EL (cell line): ENCODE measurements at places on chromosomes 2 and 18.

- DNase-seq: no peak
Measured at GRCh38 chr2:49770919-49771318, 616.6 kb upstream of the FSHR start.

DNA sequence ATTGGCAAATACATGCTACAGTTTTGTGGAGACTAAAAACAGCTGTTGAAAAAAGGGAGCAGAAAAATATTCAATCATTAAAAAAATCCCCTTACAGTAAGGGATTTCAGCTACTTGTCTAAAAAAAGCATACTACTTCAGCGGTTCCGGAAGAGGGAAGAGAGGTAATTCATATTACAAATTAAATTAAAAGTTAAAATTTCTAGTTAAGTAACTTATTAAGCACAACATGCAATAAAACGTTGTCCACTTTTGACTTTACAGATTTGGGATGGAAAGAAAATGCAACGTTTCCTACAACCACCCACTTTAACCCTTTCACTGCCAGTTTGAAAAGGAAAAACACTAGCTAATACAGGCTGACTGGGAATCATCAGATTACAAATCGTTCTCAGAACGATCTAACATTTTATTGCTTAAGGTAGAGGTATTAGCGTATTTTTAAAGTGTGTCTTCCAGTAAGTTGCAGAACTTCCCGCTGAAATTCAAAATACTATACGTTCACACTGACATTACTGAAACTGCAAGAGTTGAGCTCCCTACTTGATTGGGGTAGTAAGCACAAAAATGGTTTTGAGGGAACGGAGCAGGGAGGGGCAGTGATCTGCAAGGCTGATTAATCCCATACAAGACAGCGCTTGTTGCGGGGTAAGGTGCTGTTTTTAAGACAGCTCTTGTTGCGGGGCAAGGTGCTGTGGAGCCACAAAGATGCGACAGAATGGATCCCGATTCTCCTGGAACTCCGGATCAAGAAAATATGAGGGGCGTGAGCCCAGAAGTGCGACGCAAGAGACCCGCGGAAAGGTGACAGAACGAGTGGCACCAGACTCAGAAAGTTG lies 743 bp downstream of the HADHA start:
- peak; percentile 24 for DNase-seq

- no peak for DNase-seq
Measured at GRCh38 chr2:214315324-214315723, 95.5 kb upstream of the VWC2L start.

- no peak for DNase-seq
Measured at GRCh38 chr18:48608581-48608980, 69.8 kb downstream of the CTIF start.

DNA sequence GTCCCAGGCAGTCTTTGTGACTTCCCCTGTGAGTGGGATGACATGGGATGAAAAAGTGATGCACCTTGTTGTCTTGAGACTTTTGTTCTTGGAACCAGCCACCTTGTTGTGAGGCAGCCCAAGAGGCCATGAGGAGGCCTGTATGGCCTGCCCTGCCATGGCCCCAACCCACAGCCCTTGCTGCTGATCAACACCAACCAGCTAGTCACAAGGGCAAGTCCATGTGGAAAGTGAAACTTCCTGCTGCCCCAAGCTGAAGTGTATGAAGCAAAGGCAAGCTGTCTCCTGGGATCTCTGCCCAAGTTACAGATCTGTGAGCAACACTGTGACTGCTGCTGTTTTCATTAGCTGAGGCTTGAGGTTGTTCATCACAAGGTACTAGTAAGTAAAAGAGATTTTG lies 21.6 kb downstream of the TMEM18 start:
- DNase-seq: peak; percentile 11

DNA sequence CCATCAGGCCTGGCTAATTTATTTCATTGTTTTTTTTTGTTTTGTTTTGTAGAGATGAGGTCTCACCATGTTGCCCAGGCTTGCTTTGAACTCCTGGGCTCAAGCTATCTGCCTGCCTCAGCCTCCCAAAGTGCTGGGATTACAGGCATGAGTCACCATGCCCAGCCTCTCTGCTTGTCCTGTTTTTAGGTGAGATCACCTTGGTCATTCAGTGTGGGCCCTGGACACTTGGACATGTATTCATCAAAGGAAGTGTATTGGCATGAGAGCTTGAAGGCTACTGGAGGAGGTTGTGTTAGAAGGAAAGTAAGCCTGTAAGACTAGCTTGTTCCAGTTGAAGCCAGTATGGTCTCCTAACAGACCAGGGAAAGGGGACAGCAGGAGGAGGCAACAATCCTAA lies 229.2 kb upstream of the RGPD4 start:
- DNase-seq: no peak

- no peak for DNase-seq
Measured at GRCh38 chr2:231513746-231514224, 16.5 kb downstream of the NMUR1 start.

DNA sequence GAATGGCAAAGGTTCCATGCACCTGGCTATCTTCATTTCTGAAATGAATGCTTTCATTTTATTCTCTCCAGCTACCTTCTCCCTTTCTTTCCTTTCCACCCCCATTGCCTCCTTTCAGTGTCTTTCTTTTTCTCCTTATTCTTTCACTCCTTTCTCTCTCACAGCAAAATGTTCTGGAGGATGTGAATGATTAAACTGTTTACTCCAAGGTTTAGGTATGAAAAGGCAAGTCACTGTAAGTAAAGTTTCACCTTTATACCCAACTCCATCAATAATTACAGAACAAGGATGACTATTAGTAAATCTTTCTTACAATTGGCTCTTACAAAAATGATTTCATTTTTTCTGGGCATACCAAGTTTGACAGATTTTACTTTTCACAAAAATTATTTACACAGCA lies 4.3 kb downstream of the PAX8 start:
- no peak for DNase-seq

DNA sequence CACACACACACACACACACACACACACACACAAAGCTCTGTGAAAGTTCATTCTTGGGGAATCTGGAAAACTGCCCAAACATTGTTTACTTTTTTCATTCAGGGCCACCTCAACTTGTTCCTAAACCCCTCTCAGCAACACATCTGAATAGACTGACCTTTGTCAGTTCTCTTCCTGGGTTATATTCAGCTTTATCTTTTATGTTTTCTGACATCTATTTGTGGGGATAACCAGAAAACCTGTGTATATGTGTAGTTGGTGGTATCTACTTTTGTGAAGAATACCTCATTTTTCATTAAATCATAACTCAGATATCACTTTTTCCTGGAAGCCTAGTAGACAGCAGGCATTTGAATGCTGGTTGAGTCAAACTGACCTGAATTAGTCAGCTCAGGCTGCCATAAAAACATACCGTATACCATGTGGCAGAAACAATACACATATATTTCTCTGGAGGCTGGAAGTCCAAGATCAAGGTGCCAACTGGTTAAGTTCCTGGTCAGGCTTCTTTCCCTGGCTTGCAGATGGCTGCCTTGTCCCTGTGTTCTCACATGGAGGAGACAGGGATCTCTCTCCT lies 11.0 kb upstream of the RNF144A start:
- DNase-seq: no peak

DNA sequence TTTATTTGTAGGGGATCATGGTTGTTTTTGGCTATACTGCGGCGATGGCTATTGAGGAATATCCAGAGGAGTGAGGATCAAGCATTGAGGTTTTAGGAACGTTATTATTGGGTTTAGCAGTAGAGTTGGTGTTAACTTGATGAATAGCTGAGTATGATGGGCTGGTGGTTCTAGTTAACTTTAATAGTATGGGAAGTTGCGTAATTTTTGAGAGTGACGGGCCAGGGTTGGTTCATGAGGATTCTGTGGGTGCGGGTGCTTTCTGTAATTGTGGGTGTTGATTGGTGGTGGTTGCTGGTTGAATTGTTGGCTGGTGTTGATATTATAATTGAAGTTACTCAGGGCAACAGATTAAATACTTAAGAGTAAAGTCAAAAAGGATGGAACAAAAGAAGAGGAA lies 6.0 kb upstream of the RAB6D start:
- no peak for DNase-seq

DNA sequence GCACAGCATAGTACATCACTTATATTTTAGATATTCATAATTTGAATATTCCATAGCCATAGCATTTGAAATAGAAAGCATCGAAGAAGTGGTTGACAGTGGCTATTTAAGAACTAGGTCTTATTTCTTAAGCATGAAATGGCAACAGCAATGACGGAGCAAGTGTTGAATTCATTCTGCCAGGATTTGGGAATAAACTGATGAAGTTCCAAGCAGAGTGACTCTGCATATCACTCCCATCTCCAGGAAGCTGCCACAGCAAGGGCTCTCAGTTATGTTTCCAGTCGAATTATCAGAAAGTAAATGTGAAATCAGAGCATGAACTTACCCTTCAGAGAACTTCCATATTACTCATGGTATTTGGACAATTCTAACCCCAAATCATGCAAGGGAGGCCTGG lies 208.1 kb downstream of the IKZF2 start:
- DNase-seq: no peak

- DNase-seq: no peak
Measured at GRCh38 chr2:17800219-17800618, 16.0 kb upstream of the MSGN1 start.

DNA sequence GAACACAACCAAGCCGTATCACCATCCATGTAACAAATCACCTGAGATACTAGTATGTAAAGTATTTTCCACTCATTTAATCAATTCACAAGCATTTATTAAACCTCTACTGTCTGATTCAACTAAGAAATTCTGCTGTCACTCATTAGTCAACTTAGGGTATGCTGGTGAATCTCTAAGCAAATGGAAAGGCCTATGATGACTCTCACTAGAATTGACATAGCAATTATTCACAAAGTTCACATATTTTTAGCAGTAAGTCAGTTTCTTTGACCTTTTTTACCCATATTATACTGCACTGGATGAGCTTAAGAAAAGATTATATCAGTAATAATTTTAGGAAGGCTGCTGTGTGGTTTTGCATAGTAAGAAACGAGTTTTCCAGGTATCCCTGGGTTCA lies 130.1 kb downstream of the SLC8A1 start:
- DNase-seq: peak; percentile 34

DNA sequence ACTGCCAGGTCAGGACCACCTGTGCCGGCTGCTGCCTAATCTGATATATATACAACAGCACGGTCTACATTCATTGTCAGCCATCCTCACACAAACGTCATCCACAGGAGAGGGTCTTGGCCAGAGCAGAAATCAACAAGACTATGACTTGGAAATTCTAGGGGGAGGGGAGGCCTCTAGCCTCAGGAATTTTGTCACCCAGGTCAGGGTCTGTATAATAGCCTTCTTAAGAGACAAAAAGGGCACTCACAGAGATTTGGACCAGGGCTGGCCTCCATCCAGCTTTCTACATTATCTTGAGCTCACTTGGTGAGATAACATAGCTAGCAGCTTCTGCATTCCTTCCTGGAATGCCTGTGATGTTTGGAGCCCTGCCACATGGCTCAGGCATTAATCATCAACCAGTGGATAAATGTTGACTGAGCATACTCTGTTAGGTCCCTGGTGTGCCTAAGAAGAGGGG lies 50.4 kb upstream of the CTIF start:
- DNase-seq: peak; percentile 99

GRCh38 chr2:239960929-239961661 lies 64.0 kb downstream of the NDUFA10 start:
- DNase-seq: no peak

GRCh38 chr2:111910609-111911277 lies 12.3 kb downstream of the MERTK start:
- DNase-seq: no peak

DNA sequence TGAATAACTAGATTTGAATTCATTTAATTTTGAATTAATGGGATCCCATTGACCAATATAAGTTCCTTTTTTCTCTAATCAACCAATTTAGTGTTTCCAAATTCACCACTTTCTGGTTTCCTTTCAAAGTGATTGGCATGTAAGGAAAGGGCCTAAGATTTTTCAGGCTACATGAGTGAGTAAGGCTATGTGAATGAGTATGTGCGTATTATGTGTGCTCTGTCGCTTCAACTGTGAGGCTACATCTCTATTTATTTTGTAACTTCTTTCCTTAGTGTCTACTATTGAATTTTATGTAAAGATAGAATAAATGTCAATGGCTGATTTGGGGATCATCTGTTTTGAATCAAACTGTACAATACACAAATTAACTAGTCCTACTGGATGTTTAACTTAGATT lies 110.6 kb downstream of the ABCA12 start:
- DNase-seq: peak; percentile 34

DNA sequence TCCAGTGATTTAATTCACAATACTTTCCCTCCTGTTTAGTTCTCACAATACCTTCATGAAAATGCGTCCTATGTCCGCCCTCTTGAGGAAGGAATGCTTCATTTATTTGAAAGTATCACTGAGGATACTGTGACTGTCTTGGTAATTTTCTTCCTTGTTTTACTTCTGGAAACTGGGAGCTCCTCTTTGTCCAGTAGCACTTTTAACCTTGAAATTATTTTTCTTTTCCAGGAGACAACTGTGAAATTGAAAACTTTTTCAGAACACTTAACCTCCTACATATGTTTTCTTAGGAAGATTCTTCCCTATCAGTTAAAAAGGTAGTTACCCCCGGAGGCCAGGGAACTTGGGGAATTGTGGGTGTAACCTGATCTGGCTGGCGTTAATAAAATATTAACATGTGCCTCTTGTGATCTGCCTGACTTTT lies 58.9 kb upstream of the STON1 start:
- peak; percentile 68 for DNase-seq

DNA sequence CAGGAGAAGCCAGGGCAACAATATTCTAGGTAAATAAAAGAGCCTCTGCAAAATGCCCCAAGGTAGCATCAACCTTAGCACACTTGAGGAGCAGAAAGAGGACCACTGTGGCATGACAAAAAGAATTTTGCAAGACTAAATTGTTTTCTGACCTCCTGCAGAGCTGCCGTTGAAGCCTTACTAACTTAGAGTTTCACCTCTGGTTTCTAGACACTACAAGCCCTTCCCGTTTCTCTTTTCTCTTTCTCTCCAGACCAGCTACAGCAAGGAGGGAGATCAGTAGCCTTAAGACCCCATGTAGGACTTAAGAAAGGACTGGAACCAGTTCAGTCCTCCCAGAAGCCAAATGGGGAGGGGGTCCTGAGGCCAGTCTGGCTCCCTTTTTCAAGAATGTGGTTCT lies 73.3 kb upstream of the SP3 start:
- DNase-seq: no peak

DNA sequence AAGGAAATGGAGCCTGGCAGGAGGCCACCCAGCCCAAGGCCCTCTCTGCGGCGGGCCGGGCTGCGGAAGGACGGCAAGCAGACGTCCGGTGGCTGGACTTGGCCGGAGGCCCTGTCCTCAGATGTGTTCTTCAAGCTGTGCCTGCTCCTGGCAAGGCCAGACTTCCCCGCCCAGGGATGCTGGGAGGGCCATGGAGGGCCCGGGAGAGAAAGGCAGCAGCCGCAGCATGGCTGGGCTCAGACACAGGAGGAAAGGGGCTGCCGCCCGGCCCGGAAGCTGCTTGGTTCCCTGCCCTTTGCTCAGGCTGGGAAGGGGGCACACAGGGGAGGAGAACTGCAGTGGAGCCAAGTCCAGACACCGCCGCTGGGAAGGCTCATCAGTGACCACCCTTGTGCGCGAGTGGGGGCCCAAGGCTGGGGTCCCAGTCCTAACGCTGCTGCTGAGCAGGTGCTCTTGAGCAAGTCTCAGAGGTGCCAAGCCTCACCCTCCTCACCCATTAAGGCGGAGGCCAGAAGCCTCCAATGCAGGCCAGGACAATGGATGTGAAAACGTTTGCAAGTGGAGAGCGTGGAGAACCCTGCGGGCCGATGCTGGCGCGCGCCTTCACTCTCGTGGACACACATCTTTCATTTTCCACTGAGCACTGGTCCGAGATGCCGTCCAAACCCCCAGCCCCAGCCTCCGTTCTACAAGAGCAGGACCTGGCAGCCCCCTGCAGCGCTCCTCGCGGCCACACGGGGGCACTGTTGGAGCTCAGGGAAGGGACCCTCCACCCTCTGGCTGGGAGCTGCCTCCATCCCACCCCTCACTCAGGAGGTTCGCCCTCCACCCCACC lies 7.9 kb downstream of the CROCC2 start:
- peak; percentile 59 for DNase-seq
